NAMALWA (cell line): ENCODE measurements at places on chromosomes 12 and 14.
A peak's percentile ranks its signal among the peaks of the same experiment; 100 is the strongest.

- DNase-seq: no peak
Observed at GRCh38 chr12:122076743-122077495, 1.6 kb upstream of the MLXIP start.

- peak; percentile 54 for DNase-seq
Observed at GRCh38 chr14:104923640-104924420, 849 bp upstream of the PLD4 start.

DNA sequence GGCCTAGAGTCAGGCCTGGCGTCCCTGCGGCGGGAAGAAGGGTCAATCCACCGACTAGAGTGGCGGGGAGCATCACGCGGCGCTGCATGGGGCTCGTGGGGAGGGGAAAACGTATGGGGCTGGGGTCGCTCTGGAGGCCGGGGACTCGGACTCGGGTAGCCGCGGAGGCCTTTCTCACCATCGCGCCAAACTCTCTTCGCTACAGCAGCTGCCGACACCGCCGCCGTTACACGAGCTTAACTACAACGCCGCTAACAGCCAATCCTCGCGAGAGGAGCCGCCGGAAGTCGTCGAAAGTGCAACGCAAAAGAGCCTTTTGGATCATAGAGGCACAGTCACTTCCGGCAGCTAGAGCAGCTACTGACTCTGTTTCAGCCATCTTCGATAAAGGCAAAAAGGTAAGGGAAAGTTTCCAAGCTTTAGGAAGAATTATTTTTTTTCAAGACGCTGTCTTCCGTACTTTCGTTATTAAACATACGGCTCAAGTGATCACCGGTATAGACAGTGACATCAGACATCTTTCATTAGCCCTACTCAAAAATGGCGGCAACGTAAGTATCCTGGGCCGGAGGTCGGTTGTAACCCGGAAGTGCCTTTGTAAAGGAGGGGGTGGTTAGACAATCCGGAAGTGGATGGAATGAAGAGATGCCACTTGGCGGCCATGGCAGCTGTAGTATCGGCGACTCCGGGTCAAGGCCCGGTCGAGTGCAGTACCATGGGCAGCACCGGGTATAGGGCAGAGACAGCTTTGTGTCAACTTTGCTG is at the start of the genes ERH and SLC39A9:
Gene ERH (minus strand): TSS at position 247 of the 765 bp plus-strand sequence. CDS start 66 bp downstream, at position 181.
Gene SLC39A9 (plus strand): TSS at position 640 of the 765 bp plus-strand sequence. CDS start 678 bp downstream, outside the sequence.
- peak; percentile 94 for DNase-seq

DNA sequence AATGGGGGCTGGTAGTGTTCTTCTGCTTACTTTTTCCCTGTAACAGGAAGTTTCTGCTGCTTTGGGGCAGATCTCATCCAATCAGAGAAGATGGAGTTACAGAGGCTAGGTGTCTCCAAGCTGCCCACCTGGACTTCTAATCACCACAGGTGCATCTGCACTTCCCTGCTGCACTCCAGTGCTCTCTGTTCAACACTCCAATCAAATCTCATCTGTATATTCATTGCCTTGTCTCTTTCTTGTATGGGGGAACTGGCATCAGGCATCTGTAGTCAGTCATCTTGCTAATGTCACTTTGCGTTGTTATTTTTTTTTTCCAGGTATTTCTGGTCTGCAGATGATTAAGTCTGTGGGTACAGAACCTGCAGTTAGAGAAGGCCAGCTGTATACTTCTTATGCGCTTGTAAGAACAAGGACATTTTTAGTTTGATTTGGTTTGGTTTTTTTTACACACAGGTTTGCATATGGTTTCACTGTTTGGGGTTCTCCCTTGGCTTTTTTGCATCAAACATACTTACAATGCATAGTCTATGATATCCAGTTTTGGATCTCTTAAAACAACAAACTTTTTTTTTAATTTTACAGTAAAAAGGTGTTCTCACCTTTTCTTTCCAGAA is 116.0 kb downstream of the METTL25 start:
- DNase-seq: no peak

DNA sequence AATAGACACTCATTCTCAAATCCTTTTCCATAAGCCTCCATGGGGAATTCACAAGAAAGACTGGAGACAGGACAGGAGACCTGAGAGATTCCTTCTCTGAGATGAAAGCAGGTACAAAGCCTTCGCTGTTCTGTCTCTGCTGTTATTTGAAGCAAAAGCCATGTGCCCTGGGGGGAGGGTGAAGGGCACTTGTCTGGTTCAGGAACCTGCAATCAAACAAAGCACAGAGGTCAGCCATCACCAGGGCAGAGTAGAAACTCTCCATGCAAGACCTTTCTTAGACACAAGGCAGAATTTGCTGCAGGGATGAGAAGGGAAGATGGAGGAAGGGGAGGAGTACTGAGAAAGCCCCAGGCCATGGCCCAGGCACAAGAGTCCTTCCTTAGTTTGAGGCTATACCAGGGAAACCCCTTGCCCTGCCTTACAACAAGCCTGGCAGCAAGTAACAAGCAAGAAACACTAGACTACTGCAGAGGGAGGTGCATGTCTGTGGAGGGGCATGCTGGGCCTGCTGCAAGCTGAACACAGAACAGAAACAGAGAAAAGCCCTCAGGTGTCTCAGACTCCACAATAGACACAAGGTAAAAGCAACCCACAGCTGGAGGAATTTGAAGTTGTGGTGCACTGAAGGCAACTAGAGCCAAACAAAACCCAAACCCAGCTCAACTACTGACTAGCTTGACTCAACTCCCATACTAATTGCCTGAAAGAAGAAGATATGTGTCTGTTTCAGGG is 7.8 kb upstream of the ART4 start:
- DNase-seq: no peak

DNA sequence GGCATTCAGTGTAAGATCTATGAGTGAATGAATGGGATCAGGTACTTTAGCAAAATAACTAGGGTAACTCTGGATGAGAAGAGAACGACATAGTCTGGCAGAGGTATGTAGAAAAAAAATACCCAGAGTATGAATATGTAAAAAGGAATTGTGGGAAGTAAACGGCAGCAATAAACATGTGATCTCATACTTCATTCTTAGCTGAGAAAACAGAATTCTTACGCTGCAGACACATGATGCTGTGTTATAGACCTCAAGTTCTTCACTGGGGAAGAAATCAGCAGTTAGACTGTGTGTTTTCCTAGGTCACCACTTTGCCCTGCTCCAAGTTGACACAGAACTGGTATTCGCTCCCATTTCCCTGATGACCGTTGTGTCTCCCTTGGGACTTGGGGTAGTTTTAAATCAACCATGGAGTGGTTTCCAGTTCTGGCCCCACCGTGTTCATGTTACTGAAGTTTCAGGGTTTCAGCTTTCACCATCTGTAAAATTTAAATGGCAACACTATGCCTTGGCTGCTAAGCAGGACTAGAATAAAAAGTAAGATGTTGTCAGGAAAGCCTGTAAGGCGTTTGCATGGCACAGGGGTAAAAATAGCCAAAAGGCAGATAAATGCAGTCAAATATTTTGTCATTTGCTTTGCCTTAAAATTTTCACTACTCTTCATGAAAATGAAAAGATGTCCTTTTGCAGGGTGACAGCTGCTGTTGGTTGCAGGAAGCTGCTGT is 223.7 kb downstream of the PELI2 start:
- peak; percentile 4 for DNase-seq

DNA sequence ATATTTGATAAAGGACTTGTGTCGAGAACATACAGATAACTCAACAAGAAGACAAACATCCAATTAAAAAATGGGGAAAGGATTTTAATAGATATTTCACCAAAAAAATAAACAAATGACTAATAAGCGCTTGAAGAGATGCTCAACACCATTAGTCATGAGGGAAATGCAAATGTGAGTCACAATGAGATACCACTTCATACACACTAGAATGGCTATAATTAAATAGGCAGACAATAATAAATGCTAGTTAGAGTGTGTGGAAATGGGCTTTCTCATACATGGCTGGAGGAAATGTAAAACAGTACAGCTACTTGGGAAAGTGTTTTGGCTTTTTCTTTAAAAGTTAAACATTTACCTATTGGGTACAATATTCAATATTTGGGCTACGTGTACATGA is 34.8 kb downstream of the DLK1 start:
- no peak for DNase-seq

GRCh38 chr14:96001866-96002497 is 37.2 kb upstream of the C14orf132 start:
- no peak for DNase-seq

DNA sequence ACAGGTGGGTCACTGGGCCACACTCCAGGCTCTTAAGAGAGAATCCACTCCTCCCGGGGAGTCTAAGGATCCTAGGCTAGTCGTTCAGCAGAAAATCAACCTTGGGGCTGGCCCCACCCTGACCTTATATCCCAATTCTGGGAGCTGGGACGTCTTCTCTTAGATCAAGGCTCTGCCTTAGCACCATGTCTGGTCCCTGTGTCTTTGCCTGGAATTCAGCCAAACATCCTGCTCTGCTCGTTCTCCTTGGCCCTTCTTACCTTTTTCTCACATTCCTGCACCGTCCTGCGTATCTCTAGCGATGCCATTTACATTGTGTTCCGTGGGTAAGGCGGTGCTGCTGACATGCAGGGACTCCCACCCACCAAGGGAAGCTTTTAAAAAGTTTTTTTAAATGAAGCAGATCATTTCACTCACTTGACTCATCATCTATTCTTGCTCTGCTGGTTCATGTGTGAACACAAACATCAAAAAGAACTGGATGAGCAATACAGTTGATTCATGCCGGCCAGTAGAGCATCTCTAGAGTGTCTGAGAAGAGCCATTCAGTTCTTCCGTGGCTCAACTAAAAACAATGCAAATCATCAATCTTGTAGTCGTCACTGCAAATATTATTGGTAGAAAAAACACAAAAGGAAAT is 50.2 kb downstream of the KCNK13 start:
- DNase-seq: no peak

DNA sequence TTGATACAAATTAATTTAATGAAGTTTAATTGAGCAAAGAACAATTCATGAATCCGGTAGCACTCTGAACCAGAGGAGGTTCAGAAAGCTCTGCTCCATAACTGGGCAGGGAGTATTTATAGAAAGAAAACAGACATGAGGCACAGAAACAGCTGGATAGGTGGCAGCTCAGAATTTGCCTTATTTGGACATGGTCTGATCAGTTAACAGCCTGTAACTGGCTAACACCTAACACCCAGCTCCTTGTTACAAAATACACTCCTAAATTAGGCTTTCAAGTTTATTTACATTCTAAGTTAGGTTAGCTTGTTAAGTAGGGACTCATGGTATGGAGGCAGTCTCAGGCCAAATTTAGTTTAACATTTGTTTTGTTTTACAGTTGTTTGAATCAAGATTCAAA is 67.8 kb upstream of the TMCC3 start:
- no peak for DNase-seq

GRCh38 chr14:35438910-35439713 is 34.6 kb upstream of the NFKBIA start:
- peak; percentile 78 for DNase-seq

- DNase-seq: no peak
Observed at GRCh38 chr12:6206327-6206726, 6.1 kb downstream of the CD9 start.

DNA sequence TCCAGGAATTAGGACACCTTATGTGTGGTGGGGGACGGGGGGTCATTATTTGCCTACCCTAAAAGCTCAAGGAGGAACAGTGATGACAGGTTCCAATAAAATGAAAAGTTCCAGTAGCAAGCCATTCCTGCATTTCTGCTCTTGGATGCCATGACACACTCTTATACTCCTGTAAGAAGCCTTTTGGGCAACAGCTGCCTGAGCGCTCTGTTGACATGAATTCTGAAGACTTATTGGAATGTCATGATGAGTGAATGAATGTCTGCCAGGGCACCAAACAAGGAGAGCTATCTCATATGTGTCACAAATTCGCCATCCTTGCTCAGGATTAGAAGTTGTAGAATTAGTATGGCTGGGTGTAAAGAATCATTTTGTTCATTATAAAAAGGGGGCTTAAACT is 36.3 kb downstream of the PTGER2 start:
- no peak for DNase-seq

- DNase-seq: no peak
Observed at GRCh38 chr12:64655141-64655540, 44.8 kb downstream of the RASSF3 start.

GRCh38 chr12:54141431-54142113 is 47.2 kb downstream of the SMUG1 start:
- no peak for DNase-seq

DNA sequence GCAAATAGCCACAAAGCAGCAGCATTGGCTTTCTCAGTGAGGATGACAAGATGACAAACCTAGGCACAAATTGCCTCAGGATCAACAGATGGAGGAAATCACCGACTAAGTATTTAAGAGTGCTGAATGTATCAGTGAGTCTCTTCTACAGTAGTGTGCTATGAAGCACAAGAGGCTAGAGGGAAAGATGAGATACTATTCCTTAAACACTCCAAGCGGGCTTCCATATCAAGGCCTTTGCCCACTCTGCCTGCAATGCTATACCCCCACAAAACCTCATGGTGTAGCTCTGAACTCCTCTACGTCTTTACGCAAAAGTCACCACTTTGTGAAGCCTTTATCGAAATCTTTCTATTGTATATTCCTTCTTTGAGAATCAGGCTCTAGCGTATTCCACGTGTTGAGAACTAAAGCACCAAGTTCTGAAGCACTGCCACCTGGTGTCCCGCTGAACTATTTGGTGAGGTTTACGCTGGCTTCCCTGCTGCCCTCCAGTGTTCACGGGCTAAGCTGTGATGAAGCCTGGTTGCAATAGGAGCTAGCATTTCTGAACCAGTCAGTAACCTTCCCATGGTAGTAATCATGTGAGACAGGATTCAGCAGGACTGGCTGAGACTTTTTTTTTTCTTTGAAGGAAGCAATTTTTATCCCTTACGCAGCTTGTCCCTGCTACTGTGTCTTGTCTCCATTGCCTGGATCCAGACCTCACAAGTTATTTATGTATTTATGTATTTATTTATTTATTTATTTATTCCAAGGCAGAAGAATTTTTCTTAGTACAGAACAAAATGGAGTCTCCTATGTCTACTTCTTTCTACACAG is 426.5 kb upstream of the OR4E1 start:
- peak; percentile 78 for DNase-seq

GRCh38 chr14:80378084-80378690 is 166.9 kb upstream of the DIO2 start:
- DNase-seq: no peak

- DNase-seq: no peak
Observed at GRCh38 chr14:69370061-69370460, 28.0 kb downstream of the ERH start.

DNA sequence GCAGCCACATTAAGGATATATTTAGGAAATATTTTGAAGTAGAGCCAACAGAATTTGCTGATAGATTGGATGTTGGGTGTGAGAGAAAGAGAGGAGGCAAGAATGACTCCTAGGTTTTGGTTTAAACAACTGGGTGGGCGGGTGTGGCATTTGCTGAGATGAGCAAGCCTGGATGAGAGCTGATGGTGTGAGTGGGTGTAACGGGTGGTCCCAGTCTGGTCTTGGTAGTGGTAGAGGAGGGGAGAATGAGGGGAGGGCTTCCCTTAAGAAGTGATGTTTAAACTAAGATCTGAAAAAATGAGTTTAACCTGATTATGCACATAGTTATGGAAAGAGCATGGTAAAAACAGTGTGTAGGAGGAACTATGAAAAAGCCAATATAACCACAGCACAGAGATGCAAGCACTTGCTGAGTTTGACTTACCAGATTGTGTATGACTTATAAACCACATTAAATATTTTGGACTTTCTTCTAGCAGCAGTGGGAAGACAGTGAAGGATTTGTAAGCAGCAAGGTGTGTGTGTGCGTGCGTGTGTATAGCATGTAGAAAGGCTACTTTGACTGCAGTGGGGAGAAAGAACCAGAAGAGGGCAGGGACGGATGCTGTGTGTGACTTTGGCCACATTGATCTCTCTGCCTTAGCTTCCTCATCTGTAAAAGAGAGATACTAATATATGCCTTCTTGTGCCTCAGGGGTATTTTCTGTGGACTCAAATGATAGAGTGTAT is 139.7 kb downstream of the PRIMA1 start:
- peak; percentile 67 for DNase-seq

GRCh38 chr12:79959484-79959883 is 24.6 kb upstream of the PPP1R12A start:
- DNase-seq: no peak

- no peak for DNase-seq
Observed at GRCh38 chr14:89025561-89026236, 201.2 kb downstream of the TTC8 start.
